Left kidney (tissue), 8 donors: ENCODE measurements at places on chromosomes 4 and X. TPM values are rescaled to one million over a fixed set of nuclear protein-coding genes. Genes with fewer than 3 reads are reported as not detected.

The ZFP42 gene
- polyA plus RNA-seq: 1.8 TPM

The F8A2 gene
- polyA plus RNA-seq: not detected

- DNase-seq: no peak
Observed at GRCh38 chrX:41734530-41734929, 10.5 kb downstream of the GPR82 start.

- DNase-seq: no peak
Observed at GRCh38 chr4:156824451-156825060, 147.0 kb downstream of the PDGFC start.

The CDKN2AIP gene
- 33.7 TPM for polyA plus RNA-seq

- no peak for DNase-seq
Observed at GRCh38 chrX:108456971-108457477, 17.4 kb downstream of the COL4A5 start.

GRCh38 chr4:58649226-58649625 is 1539.0 kb upstream of the IGFBP7 start:
- DNase-seq: no peak

The VEGFC gene
- polyA plus RNA-seq: 17.1 TPM

GRCh38 chr4:6071959-6072720 is 53.9 kb upstream of the C4orf50 start:
- DNase-seq: peak; percentile 38

- no peak for DNase-seq
Observed at GRCh38 chrX:118510111-118510510, 14.5 kb downstream of the DOCK11 start.

The RGN gene
- 42.7 TPM for polyA plus RNA-seq

GRCh38 chr4:85955620-85956292 is 404.1 kb downstream of the MAPK10 start:
- no peak for DNase-seq

DNA sequence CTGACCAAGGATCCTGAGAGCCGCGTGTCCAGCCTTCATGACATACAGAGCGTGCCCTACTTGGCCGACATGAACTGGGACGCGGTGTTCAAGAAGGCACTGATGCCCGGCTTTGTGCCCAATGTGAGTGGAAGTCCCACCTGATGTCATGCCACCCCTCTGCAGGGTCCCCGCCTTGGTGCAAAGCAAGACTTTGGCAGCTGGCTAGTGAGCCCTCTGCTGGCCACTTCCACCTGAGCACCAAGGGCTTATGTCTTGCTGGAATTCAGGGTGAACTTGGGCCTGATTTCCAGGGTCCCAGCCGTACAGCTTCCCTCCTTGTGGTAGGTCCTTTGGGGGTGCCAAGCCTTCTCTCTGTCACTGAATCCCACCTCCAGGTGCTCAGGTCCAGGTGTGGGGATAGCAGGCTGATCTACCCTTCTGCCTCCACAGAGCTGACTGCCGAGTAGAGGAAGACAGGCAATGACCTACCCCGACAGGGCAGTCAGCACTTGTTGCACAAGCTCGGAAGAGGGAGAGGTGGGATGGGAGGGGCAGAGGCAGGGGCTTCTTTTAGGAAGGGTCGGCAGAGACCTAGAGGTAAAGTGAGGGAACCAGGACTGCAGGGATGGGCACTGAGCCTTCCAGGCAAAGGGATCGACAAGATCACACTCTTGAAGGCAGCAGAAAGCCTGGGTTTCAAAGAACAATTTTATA is 248.1 kb downstream of the EVC2 start:
- no peak for DNase-seq

DNA sequence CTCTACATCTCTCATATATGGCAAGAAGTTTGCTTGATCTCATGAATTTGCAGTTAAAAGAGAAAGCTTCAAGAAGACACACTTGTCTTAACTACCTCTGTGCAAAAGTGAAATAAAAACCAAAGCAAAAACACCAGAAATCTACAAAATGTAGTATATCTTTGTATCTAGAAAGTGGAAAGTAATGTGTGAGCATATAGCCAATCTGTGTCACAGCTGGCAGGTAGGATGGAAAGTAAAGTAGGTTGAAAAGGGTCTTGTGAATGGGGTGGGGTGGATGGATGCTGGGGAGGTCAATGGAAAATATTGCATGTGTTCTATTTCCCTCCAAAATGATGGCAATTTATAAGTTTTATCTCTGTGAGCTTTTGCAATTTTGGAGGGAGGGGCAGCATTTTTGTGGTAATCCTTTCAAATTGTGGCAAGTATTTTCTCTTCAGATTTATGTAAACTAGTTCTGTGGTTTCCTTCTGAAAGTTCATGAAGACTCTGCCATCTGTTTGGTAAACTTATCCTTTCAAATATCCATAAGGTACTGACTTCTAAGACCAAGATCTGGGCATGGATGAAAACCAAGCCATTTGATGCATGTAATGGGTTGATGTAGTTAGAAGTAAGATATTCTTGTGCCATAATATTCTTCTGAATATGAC is 215.9 kb upstream of the GIMD1 start:
- DNase-seq: no peak

The IL15 gene
- polyA plus RNA-seq: 2.5 TPM

DNA sequence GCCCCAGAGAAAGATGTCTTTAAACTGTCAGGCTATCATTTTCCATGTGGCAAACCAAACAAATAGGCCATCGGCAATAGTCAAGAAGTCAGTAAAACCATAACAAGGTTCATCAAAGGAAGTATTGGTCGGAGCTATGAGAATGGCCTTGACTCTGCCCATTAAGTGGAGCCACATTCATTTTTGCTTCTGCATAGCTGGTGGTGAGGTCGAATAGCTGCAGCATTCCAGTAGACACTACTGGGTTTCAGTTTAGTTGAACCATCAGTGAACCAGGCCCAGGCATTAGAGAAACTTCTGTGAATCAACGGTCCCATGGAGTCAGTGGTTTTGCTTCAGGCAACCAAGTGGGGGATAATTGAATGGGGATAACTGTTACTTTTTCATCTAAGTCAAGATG is 92.0 kb upstream of the MED14 start:
- no peak for DNase-seq

DNA sequence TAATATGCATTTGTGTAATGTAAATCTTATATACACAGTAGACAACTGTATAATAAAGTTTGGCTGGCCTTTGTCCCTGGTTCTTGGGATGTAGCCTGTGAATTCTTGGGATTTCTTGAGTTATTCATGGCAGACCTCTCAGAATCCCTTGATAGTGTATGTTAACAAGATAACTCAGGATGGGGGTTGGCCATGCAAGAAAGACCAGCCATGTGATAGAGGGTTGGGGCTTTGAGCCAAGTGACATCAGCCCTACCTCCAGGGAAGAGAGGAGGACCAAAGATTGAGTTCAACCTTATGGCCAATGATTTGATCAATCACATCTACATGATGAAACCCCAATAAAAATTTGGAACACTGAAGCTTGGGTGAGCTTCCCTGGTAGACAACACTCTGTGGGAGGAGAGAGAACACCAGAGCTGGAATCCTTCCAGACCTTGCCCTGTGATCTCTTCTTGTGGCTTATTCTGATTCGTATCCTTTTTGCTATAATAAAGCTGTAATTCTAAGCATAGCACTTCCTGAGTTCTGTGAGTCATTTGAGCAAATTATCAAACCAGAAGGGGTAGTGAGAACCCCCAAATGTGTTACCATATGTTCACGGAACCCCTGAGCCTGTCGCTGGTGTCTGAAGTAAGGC is 11.3 kb downstream of the SLC2A9 start:
- no peak for DNase-seq

DNA sequence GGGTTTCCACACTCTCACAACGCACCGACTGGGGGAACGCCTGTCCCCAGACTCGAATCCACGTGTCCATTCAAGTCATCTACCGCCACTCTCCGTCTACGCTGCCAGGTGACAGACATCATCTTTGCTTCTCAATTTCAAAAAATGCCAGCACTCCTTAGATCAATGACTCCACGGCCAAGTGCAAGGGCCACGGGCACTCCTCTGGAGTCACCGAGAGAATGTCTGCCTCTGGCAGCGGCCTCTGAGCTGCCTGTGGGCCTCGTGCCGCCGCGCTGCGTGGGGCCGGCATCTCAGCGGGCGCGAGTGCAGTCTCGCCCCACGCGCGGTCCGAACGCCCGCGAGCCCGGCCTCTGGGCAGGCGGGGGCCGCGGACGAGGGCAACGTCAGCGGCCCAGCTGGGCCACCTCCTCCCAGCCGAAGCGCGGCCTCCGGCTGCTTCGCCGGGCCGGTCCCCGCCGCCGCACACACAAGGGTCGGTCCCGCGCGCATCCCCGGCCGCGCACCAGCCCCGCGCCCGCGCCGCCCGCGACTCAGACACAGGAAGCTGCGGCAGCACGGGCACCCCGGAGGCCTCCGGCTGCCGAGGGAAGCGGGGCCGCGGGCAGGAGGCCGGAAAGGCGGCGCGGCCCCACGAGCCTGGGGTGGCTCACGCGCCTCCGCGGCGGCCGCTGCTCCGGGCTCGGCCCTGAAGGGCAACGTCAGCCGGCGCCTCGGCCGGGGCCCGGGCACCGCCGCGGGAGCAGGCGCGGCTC is 450 bp downstream of the ACSL1 start:
- DNase-seq: no peak

GRCh38 chr4:6663596-6664393 is 23.3 kb downstream of the MRFAP1 start:
- DNase-seq: no peak

GRCh38 chrX:26783512-26784225 is 567.7 kb downstream of the MAGEB5 start:
- DNase-seq: peak; percentile 31

DNA sequence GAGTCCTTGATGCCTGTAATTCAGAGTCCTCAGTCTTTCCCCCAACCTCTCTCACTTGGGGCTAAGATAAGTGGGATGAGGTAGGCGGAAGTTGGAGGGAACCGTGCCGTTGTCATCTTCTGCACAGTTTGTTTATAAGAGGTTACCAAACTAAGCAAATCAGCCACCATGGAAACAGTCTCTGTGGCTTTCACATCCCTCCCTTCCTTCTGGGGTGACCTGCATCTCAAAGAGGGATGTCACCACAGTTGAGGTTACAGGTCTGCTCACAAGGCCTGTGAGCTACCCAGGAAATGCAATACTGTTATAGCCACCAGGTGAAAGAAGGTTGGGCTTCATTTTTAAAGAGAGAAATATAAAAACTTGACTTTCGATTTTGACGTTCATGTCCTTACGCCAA is 26.3 kb downstream of the RTL5 start:
- no peak for DNase-seq

DNA sequence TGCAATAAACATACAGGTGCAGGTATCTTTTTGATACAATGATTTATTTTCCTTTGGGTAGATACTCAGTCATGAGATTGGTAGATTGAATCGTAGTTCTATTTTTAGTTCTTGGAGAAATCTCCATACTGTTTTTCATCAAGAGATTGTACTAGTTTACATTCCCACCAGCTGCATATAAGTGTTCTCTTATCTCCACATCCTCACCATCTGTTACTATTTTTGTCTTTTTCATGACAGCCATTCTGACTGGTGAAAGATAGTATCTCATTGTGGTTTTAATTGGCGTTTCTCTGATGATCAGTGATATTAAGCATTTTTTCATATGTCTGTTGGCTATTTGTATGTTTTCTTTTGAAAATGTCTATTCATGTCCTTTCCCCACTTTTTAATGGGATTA is 202.2 kb downstream of the RAPGEF2 start:
- no peak for DNase-seq
